ENCODE measurements at places on chromosomes 1 and 21. TPM values are rescaled to one million over a fixed set of nuclear protein-coding genes. Genes with fewer than 3 reads are reported as not detected.

DNA sequence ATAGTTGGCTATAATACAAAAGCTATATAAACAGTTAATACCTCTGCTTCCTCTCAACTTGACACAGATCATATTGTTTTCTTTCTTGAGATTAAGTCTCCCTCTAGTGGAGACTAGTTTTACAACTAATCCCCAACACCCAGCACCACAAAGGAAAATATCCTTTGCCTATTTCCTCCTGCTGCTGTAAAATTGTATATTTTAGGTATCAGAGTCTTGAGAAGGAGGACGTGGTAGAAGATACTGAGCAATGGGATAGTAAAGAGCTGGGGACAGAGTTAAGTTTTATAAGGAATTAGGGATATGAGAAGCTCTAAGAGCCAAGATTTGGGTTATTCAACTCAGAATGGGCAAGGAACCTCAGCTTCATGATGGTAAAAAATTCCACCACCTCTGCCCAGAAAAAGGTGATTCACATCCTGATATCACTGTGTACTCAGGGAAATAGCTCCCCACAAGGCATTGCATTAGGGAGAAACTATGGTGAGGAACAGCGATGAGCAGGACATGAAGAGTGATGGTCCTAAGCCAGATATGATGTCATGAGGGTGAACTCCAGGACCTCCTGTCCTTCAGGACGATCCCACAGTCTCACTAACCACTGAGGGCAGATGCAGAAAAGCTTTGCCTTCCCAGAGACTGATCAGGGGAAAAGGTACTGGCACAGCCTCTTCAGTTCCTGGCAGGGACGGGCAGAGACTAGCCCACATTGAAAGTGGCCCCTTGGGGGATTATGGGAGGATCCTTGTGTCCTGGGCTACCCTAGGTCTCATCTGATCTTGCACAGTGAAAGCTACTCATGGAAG is 14.7 kb upstream of the CFAP126 start:
- H3K27me3 ChIP-seq = no peaks in the 10 kb centered on the region
- no peaks in the 10 kb centered on the region for H3K36me3 ChIP-seq
- H3K27ac ChIP-seq = peak overlapping the region; percentile 88
- peaks cover 21% of the 10 kb centered on the region for H3K4me1 ChIP-seq

Gene FAM72C
- total RNA-seq = not detected

Gene LUZP1
- 28.1 TPM for total RNA-seq

DNA sequence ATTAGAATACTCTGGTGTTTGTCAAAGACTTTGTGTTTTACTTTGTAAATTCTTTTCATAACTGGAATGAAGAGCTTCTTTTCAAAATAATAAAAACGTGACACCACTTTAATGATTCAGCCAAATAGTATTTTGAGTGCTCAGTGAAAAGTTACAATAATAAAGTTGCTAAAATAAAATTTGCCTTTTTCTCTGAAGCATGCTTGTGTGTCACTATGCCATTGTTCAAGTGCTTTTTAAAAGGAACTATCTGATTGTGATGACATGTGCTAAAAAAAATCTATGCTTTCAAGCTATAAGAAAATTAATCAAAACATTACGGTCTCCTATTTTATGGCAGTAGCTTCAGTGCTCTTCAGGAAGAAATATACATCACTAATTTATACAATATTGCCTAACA is 1290.5 kb upstream of the B3GALT2 start:
- no peaks in the 10 kb centered on the region for H3K36me3 ChIP-seq
- no peaks in the 10 kb centered on the region for H3K27me3 ChIP-seq
- no peak overlapping the region for H3K4me3 ChIP-seq
- no peak overlapping the region for H3K27ac ChIP-seq
- no peak for DNase-seq
- no peaks in the 10 kb centered on the region for H3K4me1 ChIP-seq

DNA sequence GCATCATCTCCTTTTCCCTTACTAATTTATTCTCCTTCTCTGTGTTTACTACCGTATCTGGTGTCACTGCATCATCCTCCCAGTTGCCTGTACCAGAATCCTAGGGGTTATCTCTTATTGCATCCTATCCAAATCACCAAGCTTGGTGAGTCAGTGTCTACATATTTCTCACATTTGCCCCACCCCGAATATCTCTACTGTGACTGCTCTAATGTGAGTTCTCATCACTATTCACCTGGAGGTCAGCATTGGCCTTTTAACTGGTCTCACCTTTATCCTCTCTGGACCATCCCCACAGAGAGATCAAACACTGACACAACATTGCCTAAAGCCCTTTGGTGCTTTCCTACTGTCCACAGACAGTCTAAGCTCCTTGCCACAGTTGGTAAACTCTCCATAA is 45.7 kb upstream of the ZNF648 start:
- H3K4me1 ChIP-seq = no peaks in the 10 kb centered on the region
- DNase-seq = no peak
- no peaks in the 10 kb centered on the region for H3K27me3 ChIP-seq
- H3K27ac ChIP-seq = no peak overlapping the region
- no peak overlapping the region for H3K4me3 ChIP-seq
- no peaks in the 10 kb centered on the region for H3K36me3 ChIP-seq

Gene ADAMTSL4
- total RNA-seq = 27.6 TPM

GRCh38 chr1:54391450-54392209 is 14.6 kb downstream of the SSBP3 start:
- no peak overlapping the region for H3K27ac ChIP-seq
- no peak for DNase-seq
- no peaks in the 10 kb centered on the region for H3K27me3 ChIP-seq
- H3K4me1 ChIP-seq = no peaks in the 10 kb centered on the region
- no peaks in the 10 kb centered on the region for H3K36me3 ChIP-seq
- no peak overlapping the region for H3K4me3 ChIP-seq
